ENCODE measurements at places on chromosomes 4 and X.

- DNase-seq: no peak
Measured at GRCh38 chrX:79133904-79134303, 10.6 kb upstream of the GPR174 start.

DNA sequence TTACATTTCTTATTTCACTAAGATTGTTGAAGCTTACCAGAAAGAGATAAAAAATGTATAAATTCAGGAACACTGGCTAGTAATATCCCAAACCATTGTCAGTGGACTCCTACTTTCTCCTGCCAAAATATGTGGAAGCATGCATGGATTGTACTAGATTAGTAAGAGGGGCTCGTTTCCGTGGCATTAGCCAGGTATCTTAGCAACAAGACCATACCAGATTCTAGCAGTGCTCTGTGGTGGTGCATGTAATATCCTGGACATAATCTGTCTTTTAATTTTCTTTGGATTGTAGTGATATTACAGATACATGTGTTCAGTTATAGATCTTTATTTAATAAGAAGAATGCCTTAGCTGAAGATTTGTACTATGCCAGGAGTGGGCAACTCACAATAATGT, 371.9 kb upstream of the PITX2 start:
- DNase-seq: no peak

- DNase-seq: no peak
Measured at GRCh38 chrX:153582896-153583295, 16.0 kb downstream of the CCNQ start.

- no peak for DNase-seq
Measured at GRCh38 chr4:47490550-47490949, 5.5 kb downstream of the ATP10D start.

GRCh38 chr4:70721747-70722146, at the start of gene RUFY3:
RUFY3 (plus strand) TSS chr4:70721964; CDS start chr4:70722574, 610 bp downstream.
- no peak for DNase-seq

- no peak for DNase-seq
Measured at GRCh38 chrX:747176-747575, 116.6 kb downstream of the SHOX start.

DNA sequence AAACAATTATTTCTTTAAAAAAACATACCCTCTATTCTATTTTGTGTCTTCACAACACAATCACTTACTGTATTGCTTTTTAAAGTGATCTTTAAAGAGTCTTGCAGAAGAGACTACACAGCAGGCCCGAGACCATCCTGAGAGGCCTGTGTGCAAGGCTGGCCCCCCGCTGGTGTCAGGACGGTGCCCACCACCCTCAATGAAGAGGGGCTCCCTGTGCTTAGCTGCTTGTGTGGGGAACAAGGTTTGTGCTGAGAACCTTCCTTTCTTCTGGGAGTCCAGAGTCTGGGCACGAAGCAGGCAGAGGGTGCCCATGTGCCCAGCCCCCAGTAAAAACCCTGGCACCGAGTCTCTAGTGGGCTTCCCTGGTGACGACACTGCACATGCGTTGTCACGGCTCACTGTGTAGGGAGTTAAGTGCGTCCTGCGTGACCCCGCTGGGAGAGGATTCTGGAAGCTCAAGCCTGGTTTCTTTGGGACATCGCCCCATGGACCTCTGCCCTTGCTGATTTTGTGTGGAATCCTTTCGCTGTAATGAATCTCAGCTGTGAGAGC, 22.0 kb downstream of the RGS12 start:
- no peak for DNase-seq

DNA sequence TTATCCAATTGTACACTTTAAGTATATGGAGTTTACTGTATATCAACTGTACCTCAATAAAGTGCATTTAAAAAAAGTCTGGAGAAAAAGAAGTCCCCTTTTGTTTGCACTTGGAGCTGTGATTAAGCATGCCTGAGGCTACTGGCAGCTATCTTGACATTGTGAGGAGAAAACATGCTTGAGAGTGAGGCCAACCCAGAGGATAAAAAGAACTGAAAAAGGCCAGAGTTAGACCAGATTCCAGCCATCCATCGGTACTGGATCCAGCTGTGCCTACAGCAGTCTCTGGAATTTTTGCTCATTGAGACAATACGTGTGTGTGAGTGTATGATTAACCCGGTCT, 57.4 kb downstream of the LGI2 start:
- DNase-seq: no peak

DNA sequence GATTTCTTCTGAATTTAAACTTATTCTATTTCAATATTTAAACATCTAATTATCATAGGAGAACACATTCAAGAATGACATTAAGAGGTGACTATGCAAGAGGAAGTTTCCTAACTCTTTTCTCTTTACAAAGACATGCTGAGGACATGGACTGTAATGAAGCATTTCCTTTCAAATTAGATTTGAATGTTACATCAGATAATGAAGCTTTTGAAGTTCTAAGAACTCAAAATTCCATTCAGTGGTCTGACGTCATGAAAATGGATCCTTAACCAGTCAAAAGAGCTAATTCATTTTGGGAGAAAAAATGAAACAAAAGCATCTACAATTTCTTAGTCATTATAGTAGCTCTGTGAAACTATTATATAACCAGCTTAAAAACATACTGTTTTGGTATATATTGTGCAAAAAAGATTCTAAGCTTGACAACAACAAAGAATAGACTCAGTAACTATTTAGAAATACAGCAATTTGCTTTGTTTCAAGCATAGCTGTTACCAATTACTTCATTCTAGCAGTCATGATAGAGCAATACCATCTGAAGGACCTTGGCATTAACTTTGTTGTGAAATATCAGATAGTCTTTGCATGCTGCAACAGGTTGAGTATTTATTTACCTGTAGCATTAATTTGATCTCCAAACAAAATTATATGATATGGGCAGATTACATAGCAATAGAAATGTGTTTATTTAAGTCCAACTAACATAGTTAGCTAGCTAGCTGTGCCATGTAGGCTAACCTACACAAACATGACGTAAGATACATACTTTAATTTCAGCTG, 13.7 kb upstream of the DTHD1 start:
- no peak for DNase-seq

Measured in NCI-H774 (cell line).